ENCODE measurements at places on chromosomes 2 and 18.
A peak's percentile ranks its signal among the peaks of the same experiment; 100 is the strongest.

- DNase-seq = no peak
These were observed 634 bp downstream of the MTIF2 start for GRCh38 chr2:55268288-55268906.

DNA sequence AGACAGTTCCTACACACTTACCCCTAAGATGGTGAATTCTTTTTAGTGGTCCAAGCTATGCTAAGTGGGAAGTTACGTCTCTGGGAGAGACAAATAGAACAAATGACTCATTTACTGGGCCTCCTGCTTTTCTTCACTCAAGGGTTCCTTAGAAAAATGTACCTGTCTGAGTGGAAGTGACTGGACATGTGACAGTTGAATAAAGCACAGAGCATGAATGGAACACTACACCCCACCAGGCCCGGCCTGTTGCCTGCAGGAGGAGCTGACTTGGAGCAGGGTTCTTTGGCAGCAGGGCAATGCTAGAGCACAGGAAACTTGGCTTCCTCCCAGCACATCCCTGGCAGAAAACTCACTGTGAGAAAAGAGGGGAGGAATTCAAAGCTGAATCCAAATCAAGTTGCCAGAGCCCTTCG is 451.0 kb upstream of the SETBP1 start:
- no peak for DNase-seq

GRCh38 chr2:222982909-222983265 is 69.1 kb upstream of the KCNE4 start:
- no peak for DNase-seq

GRCh38 chr2:236974752-236975151 is 110.9 kb upstream of the COPS8 start:
- no peak for DNase-seq

- DNase-seq = no peak
These were observed 83.6 kb downstream of the ACVR1 start for GRCh38 chr2:157792335-157793052.

- no peak for DNase-seq
These were observed 4.1 kb upstream of the LOXHD1 start for GRCh38 chr18:46660957-46661749.

- DNase-seq = no peak
These were observed 246.0 kb downstream of the CLIP4 start for GRCh38 chr2:29361231-29361630.

GRCh38 chr2:15943378-15944280 is 3.3 kb downstream of the MYCN start:
- DNase-seq = no peak

GRCh38 chr18:1464444-1465217 is 560.0 kb downstream of the ADCYAP1 start:
- DNase-seq = no peak

- DNase-seq = peak; percentile 61
These were observed at the start of gene ARMC9 for GRCh38 chr2:231198291-231199173. ARMC9 (plus strand) TSS chr2:231198631; CDS start chr2:231206239, 7,608 bp downstream.

- no peak for DNase-seq
These were observed 45.3 kb downstream of the ADCYAP1 start for GRCh38 chr18:949724-950631.

- no peak for DNase-seq
These were observed 41.4 kb downstream of the FOSL2 start for GRCh38 chr2:28433935-28434599.

- no peak for DNase-seq
These were observed 124.7 kb upstream of the CTAGE1 start for GRCh38 chr18:22542406-22542835.

GRCh38 chr2:79950526-79950925 is 354.0 kb downstream of the LRRTM1 start:
- DNase-seq = no peak

- no peak for DNase-seq
These were observed 102.7 kb upstream of the SMAD2 start for GRCh38 chr18:48032876-48033789.

DNA sequence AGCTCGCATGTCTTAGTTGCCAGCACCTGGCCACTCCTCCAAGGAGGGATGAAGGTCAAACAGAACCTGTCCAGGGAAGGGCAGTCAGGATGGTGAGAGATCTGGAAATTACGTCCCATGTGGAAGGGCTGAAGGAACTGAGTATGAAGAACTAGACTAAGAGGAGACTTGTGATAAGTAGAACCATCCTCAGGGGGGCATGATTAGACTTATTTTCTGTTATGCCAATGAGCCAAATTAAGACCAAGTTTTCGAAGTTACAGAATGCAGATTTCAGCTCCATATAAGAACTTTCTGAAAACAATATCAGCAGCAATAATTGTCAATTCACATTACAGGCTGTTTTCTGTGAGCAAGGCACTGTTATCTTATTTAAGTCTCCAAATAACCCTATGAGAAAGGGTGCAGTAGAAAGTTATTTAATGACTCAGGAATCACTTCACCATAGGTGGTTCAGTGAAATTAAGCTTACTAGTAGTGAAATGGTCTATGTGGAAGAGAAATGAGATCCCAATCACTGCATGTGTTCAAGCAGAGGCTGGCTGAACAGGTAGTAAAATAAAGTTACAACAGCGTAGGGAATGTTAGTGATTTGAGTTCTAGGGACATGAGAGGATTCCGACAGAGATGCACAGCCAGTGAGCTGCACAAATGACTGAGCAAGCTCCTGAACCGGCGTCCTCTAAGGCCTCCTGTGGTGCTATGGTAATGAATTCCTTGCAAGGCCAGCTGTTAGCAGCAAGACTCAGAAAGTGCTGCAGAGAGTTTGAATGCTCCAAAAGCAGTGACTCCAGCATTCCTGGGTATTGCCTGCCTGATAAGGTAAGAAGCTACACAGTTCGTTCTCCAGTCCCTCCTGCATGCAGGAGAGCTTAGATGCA is 4.5 kb upstream of the DYM start:
- DNase-seq = no peak

DNA sequence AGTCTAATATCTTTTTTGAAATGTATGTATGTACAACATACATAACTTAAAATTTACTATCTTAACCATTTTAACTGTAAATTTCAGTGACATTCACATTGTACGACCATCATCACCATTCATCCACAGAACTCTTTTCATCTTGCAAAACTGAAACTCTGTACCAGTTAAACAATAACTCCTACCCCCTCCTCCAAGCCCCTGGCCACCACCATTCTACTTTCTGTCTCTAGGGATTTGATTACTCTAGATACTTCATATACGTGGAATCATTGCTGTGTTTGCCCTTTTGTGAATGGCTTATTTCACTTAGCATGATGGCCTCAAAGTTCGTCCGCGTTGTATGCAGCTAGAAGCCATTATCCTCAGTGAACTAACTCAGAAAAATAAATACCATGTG is 217.0 kb downstream of the METTL4 start:
- DNase-seq = no peak

DNA sequence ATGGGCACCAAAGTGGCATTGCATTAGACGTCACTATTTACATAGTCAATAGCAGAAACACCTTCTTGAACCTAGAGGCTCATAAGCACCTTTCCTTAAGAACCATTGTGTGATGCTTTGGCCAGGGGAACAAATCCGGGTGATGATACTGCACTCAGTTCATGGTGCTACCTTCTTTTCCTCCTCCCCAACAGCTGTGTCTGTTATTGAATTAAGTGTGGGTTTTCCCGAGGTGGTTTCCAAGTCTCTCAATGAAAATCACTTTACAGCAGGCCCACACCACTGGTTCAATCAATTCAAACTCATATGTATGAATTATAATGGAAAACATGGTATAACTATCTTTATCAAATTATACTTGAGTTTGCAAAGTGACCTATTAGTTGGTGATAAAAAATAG is 9.3 kb upstream of the EFEMP1 start:
- DNase-seq = no peak

GRCh38 chr2:231710799-231711676 is 2.7 kb downstream of the PTMA start:
- DNase-seq = peak; percentile 14

- DNase-seq = no peak
These were observed 50.5 kb downstream of the CCDC141 start for GRCh38 chr2:178999476-178999875.

DNA sequence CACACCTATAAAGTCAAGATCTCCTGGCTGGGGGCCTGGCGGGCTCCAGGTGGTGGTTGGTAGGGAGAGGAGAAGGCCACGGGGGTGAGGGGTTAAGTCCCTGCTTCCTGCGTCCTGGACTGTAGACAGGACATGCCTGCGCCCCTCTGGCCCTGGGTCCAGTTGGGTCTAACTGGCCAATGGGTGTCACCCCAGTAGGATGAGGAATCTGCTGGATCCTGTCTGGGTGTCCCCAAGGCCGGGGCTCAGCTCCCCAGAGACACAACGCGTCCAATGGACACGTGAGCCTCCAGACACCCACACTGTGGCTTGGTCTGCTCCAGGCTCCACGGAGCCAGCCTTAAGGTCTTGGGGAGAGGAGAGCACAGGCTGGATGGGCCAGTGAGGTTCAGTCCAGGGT is 19.6 kb downstream of the AQP12A start:
- no peak for DNase-seq

- DNase-seq = no peak
These were observed 70.3 kb downstream of the ANTXR1 start for GRCh38 chr2:69083235-69083748.

- no peak for DNase-seq
These were observed 2.4 kb downstream of the FABP1 start for GRCh38 chr2:88125344-88125923.

DNA sequence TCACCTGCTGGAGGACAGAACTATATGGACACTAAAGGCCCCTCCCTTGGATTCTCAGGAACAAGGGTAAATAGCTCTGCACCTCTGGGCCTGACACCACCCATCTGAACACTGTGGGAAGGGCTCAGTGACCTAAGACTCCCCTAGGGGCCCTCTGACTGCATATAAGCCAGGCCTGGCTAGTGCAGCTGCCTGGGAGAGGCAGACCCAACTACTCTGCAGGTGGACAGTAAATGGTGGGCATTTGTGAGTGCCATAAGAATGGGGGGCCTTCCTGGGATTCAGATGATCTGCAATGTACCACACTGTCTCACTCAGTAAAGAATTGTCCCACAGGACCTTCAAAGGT is 11.2 kb upstream of the WIPF1 start:
- DNase-seq = no peak

DNA sequence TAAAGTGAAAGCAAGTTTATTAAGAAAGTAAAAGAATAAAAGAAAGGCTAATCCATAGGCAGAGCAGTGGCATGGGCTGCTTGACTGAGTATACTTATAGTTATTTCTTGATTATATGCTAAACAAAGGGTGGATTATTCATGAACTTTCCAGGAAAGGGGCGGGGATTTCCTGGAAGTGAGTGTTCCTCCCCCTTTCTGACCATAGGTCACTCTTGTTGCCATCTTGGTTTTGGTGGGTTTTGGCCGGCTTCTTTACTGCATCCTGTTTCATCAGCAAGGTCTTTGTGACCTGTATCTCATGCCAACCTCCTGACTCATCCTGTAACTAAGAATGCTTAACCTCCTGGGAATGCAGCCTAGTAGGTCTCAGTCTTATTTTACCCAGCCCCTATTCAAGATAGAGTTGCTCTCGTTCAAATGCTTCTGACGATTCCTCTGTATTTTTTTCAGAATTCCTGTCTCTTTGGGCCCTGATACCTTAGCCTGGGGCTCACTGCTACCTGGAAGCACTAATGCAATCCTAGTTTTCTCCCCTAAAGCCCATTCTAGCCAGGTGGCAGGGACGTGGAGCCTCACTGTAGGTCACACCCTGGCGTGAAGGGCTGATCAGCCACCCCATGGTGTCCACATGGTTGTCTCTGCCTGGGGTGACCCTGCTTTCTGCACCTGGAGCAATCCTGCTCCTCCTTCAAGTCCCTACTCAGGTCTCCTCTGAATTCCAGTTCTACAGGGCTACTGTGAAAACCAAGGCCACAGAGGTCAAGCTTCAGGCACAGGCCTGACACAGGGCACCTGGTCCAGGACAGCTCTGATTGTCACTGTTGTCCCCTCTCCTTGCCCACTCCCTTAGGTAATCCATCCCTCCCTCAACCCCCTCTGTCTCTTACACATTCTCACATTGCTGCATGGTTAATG is 6.0 kb upstream of the SLC35F6 start:
- DNase-seq = no peak

DNA sequence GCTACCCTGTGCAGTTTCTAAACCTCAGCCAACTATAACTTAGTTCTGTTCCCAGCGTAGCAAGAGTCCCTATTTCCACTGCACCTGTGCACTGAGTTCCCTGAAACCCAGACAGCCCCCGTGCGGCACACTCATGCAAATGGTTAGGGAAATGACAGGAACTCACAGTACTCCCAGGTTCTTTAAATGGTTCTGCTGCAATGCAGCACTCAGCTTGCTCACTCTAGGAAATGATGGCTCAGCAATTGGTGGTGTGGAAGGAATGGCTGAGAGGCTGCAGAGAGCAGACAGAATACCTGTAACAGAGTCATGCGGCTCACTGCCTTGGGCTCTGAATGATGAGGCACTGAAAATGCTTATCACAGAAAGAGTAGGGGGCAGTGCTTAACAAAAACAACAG is 143.0 kb downstream of the RAD51AP2 start:
- no peak for DNase-seq

DNA sequence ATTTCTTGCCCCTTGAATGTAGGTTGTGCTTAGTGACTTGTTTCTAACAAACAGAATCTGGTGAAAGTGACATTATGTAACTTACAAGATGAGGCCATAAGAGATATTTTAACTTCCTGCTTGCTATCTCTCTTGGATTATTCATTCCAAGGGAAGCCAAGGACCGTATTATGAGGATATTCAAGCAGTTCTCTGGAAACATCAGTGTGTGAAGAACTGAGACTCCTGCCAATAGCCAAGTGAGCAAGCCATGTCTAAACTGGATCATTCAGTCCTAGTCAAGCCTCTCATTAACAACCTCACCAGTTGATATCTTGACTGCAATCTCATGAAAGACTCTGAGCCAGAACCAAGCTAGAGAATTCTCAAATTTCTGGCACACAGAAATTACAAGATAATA is 765.1 kb upstream of the SLC8A1 start:
- no peak for DNase-seq

GRCh38 chr2:185338104-185338503 is 400.5 kb upstream of the FSIP2 start:
- DNase-seq = no peak

- DNase-seq = no peak
These were observed 374.4 kb downstream of the PTPRM start for GRCh38 chr18:7941533-7941932.

GRCh38 chr2:84912984-84913383 is 7.5 kb downstream of the TMSB10 start:
- DNase-seq = no peak

GRCh38 chr2:229629039-229629438 is 85.3 kb downstream of the DNER start:
- no peak for DNase-seq

- no peak for DNase-seq
These were observed 142.0 kb upstream of the SPOPL start for GRCh38 chr2:138359532-138359931.

DNA sequence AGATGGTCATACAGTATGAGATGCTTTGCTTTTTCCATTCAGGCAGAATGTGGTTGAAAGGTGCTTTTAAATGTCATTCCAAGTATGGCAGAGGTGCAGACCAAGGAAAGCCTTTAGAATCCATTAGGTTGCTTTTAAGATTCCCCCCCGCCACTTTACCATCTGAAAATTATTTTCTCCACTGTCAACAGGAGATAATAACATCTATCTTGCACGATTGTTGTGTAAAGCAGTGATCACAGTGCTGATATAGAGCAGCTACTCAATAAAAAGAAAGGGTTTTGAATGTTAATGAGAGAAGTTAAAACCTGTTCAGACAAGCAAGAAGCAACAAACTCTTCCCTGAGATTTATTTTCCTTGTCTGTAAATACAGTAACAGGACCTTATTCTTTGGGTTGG is 372.5 kb upstream of the GCFC2 start:
- no peak for DNase-seq
